ENCODE measurements at places on chromosomes 5 and 9.
A peak's percentile ranks its signal among the peaks of the same experiment; 100 is the strongest.

DNA sequence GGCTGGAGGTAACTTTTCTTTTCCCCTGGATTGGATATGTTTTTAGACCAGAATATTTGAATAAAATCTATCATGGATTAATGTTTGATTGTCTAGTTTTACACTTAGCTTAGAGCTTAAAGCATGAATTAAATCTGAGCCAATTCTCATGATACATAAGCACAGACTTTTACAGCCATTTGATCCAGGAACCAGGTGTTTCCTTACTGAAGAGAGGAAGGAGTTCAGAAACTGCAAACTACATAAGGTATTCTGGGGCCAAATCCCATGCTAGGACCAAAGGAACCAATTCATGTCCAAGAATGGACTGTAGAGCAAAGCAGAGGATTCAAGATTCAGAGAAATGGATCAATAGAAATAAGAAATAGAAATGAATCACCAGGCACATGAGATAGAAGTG is 360.4 kb upstream of the ZNF608 start:
- no peak for DNase-seq

- DNase-seq, result no peak
Measured at GRCh38 chr5:122219436-122220166, 90.3 kb downstream of the ZNF474 start.

- no peak for DNase-seq
Measured at GRCh38 chr5:132608107-132608506, 49.9 kb upstream of the IL13 start.

- DNase-seq, result no peak
Measured at GRCh38 chr5:38753141-38753540, 92.7 kb upstream of the OSMR start.

DNA sequence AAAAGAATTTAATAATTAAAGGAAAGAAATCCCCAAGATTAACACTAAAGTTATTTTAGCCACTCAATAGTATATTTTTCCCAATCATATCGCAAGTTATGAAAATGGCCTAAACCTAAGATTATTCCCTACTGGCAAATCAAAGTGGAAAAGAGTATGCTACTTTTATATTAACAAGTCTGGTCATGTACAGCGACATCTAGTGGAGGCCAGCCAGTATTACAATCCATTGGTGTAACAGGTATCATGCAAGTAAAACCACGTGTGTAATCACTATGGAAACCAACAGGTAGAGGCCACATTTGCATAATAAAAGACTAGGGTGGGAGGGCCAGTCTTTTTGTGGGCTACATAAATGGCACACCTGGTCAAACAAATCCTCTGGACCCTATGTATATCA is 976.4 kb upstream of the CDH9 start:
- DNase-seq, result no peak

- DNase-seq, result no peak
Measured at GRCh38 chr9:109812818-109813281, 32.9 kb downstream of the PALM2AKAP2 start.

DNA sequence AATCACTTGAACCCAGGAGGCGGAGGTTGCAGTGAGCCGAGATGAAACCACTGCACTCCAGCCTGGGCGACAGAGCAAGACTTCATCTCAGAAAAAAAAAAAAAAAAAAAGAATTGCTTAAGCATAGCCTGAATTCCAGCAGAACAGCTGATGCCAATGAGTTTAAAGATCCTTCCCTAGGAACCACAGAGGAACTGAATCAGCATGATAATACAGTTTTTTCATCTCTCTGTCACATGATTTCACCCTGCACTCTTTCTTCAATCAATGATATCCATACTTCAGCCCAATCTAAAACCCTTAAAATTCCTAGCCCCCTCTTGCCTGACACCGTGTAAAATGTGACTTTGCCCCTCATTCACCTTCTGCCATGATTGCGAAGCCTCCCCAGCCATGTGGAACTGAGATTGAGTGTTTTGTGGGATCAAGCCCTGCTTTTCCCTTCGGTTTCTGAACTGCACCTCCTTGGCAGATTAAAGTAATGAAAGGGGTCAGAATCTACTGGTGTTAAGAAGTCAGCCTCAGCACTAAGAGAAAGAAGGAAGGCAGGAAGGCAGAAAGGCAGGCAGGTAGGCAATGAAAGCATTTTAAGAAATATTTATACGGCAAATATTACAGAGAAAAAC is 20.9 kb upstream of the DMXL1 start:
- DNase-seq, result no peak

GRCh38 chr9:116000748-116001329 is 152.8 kb upstream of the PAPPA start:
- DNase-seq, result no peak

- no peak for DNase-seq
Measured at GRCh38 chr9:79176014-79176697, 395.6 kb upstream of the TLE4 start.

DNA sequence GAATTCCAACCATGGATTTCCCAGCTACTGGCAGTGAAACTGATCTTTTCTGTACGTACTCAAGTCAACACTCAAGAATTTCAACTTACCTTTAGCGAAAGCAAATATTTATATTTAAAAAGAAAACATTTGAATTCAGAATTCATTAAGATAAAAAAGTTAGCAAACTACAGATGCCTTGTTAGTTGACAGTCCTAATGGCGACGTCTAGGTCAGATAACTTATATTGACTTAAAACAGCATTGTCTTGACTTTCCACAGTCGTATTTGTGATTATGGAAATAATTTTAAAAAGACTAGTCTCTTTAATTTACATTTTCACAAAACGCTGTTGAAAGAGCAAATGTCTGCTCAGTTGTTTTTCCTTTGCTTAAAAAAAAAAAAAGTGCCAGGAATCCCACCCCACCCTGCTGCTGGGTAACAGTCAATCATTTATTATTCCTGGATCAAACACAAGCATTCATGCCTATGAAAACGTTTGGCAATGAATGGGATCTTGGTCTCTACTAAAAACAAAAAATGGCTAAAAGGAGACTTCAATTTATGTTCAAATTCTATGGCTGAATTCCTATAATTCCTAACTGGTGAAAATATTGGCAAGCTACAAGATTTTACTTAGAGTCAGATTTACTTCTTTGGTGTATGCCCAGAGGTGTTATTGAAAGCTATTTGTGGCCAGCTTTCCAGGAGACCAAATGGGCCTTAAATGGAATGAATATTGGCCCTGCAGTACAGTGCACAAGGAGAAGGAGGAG is 22.0 kb downstream of the OR2S2 start:
- no peak for DNase-seq

DNA sequence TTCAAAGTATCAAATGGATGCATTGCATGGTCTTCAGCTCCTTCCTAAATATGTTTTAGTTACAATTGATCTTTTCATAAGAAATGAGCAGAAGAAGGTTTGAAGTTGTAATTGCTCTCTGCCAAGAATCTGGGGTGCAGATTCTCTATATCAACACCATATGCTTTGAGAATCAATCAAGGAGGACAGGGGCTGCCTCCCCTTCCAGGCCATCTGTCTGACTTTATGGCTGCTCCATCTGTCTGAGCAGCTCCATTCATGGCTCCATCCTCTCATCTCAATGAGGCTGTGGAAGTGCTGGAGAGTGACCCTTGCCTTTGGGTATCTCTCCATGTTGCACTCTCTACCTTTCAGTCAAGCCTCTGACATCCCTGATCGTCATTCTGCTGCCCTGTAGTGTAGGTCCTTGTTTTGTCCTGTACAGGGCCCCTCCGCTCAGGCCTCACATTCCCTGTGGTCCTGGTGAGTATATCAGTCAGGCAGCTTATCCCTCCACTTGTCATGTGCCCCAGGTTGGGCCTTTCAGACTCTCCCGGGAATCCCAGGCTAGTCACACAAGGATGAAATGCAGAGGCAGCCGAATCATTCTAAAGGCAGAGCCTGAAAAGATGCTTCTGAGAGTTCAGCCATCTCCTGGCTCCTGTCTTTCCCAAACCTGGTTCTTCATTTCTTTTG is 14.0 kb upstream of the SV2C start:
- DNase-seq, result no peak

- no peak for DNase-seq
Measured at GRCh38 chr5:136423944-136424606, 58.7 kb upstream of the TRPC7 start.

DNA sequence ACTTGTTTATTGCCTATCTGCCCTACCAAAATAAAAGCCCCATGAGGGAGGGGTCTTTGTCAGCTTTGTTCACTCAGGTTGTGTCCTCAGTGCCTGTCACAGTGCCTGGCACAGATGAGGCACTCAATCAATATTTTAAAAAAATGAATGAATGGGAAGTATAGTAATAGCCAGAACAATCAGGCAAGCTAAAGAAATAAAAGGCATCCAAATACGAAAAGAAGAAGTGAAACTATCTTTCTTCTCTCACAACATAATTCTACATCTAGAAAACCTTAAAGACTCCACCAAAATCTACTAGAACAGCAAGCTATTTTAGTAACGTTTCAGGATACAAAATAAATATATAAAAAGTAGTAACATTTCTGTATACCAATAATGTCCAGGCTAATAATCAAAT is 37.8 kb upstream of the C5orf63 start:
- DNase-seq, result no peak

DNA sequence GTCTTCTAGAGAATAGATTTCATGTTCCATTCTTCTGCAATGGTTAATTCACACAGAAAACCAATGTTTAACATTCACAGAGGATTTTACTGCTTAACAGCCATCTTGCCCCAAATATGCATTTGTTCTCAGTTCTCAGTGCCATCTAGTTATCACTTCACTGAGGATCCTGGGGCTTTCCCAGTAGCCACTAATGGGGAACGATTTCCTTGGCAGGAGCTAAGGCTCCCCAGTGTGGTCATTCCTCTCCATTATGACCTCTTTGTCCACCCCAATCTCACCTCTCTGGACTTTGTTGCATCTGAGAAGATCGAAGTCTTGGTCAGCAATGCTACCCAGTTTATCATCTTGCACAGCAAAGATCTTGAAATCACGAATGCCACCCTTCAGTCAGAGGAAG is 3.4 kb downstream of the ERAP2 start:
- DNase-seq, result no peak

- no peak for DNase-seq
Measured at GRCh38 chr5:102090770-102091169, 205.3 kb downstream of the SLCO4C1 start.

DNA sequence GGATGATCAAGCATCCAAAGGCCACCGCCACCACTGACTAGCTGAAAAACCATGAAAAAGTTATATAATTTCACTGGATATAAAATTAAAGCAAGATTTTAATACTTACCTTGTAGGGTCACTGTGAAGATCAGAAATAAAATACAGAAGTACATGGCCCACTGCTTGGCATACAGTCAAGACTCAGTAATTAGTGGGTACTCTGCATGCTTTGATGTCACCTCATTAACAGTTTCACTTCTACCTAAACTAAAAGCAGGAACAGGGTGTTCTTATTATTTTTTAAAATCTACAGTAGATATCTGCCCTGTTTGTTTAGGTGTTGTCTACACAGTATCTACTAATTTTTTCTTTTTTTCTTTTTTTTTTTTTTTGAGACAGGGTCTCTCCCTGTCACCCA is 66.4 kb downstream of the NFIB start:
- no peak for DNase-seq

DNA sequence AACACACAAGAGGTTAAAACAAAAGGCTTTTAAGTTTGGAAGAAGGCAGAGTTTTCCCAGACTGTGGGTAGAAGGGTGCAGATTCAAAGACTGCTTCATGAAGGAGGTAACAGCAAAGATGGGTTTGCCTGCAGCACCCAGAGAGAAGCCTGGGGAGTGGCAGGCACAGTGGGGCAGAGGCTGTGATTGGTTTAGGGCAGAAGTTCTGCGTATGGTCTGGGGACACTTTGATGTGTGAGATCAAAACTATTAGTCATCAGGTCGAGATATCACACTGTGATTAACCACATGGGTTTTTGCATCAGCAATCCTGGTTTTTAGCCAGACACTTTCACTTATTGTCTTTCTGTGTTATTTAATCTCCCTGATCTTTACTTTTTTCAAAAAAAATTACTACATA is 188.8 kb upstream of the GLRA1 start:
- DNase-seq, result no peak

GRCh38 chr5:16889203-16889971 is 46.7 kb downstream of the MYO10 start:
- peak; percentile 41 for DNase-seq

GRCh38 chr5:15728811-15729210 is 228.8 kb downstream of the FBXL7 start:
- DNase-seq, result no peak

- no peak for DNase-seq
Measured at GRCh38 chr9:76528056-76528455, 69.1 kb downstream of the GCNT1 start.

All from right renal pelvis (tissue), 4 donors.